NCI-H1436 (cell line): ENCODE measurements at places on chromosomes 7 and 10.

- no peak for DNase-seq
Observed at GRCh38 chr7:41346878-41347277, 356.0 kb downstream of the INHBA start.

GRCh38 chr10:77087366-77087765, 550.2 kb downstream of the KCNMA1 start:
- DNase-seq, result no peak

- DNase-seq, result no peak
Observed at GRCh38 chr7:69411466-69411865, 186.8 kb upstream of the AUTS2 start.

DNA sequence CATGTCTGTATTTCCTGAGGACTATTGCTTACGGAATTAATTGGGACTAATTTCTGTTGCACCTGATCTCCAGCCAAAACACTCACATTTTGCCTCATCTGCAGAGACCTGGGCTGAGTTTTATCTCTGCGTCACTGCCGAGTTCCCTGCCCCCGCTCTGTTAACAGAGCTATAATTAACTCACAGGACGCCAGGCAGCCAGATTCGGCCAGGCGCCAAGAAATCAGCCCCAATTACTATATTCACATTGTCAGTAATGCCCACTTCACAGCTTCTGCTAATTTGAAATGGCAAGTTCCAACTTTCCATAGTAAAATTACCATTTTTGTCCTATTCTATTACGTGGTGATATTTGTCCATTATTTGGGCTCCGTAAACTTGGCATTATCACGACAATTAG, 130.5 kb downstream of the CUX1 start:
- DNase-seq, result peak; percentile 84

DNA sequence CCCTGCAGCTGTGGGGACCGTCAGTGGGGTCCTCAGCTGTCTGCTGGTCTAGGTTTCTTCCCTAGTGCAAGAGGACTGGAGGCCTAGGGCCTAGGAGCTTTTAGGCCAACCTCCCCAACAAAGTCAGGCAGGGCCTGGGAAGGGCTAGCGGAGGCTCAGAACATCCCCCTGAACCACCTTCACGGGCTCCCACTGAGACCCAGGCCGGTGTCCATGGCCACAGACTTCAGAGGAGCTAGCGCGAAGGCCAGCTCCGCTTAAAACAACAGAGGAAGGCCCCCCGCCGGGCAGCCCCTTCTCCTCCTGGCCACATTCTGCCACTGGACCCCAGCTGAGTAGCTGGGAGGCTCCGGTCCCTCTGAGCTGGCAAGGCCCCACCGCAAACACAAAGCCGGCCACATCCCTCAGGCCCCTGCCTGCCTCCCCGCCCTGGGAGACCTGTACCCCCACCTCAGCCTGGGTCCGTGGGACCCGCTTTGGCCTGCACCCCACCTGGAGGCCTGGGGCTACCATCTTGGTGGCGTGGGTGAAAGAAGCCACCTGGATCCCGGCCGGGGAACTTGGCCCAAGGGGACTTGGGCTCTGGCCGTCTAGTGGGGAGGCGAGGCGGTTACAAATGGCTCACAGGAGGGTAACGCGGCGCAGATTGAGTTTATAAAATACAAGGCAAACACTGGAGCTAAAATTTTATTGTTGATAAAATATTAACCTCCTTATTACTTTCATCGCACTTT, 5.4 kb upstream of the UNCX start:
- DNase-seq, result no peak

DNA sequence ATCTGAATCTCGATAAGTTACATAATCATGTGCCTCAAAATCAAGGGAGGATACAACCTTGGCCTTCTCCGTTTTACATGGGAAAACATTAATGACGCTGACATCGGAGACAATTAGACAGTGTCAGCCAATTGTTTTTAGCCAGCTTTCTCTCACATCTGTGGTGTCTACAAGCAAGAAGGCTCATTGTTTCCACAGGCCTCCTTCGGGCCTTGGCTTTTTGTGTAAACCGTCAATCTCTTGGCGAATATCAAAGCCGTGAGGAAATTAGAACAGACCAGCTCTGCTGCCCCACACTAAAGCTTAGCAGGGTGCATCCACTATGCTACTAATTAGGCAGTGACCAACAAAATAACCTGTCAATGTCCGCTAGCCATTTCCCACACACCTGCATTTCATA, 43.2 kb downstream of the VAX1 start:
- DNase-seq, result no peak

- DNase-seq, result no peak
Observed at GRCh38 chr7:127359011-127359410, 33.5 kb downstream of the ZNF800 start.

- DNase-seq, result no peak
Observed at GRCh38 chr7:28536259-28536658, 123.9 kb downstream of the CREB5 start.

- peak; percentile 5 for DNase-seq
Observed at GRCh38 chr10:32005050-32005449, 51.2 kb downstream of the KIF5B start.

GRCh38 chr7:157687158-157687557, 350.4 kb downstream of the DNAJB6 start:
- DNase-seq, result no peak

DNA sequence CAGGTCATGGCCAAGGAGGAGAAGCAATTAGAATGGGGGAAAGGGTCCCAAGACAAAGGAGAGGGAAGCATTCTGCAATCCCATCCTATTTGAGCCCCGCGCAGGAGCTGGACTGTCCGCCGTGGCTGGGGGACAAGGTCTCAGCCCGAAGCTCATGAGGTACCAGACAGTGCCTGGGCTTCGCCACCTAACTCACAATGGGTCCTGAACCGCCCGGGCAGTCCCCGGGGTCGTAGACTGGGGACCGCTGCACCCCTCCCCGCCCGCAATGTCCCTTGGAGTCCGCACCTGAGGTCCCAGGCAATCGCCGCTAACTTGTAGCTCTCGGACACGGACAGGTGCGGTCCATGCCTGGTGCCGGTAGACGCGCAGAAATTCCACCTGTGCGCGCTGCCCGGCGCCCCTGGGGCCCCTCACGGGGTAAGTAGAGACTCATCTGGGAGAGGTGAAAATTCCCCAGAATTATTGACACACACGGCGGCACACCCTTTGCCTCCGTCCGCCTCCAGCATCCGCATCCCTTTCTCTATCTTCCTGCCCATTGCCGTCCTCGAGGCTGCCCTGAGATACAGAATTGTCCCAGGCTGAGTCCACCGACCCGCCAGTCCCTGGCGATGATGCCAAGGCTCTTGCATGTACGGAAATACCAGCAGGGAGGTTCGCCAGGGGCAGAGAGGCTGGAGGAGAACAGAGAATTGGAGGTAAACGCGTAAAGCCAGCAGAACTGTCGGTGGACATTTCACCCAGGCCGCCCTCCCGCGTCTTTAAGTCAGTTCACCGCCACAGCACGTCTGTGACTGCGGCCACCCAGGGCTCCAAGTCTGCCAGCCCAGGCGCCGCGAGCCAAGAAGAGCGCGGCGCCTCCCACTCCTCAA, 1.8 kb downstream of the CHRM2 start:
- no peak for DNase-seq

GRCh38 chr10:72068901-72069446, 19.4 kb downstream of the SPOCK2 start:
- no peak for DNase-seq

DNA sequence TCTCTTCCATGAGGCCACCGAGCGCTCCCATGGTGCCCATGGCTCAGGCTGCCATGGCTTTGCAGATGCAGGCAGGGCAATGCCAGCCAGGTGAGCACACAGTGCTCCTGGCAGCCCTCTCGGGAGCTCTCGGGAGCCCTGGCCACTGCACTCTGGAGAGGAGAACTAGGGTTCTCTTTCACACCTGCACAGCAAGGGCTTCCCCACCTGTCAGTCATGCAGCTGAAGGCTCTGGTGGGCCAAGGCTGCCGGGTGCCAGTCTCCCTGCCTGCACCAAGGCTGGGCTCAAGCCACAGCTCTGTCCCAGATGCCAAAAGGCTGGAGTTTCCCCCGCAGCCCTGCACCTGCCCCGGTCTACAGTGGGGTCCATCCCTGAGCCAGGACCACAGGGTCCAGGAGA, 32.6 kb downstream of the NUDT1 start:
- DNase-seq, result no peak

- DNase-seq, result no peak
Observed at GRCh38 chr10:71975871-71976725, 11.9 kb downstream of the CHST3 start.
